ENCODE measurements at places on chromosomes 7 and 10.

DNA sequence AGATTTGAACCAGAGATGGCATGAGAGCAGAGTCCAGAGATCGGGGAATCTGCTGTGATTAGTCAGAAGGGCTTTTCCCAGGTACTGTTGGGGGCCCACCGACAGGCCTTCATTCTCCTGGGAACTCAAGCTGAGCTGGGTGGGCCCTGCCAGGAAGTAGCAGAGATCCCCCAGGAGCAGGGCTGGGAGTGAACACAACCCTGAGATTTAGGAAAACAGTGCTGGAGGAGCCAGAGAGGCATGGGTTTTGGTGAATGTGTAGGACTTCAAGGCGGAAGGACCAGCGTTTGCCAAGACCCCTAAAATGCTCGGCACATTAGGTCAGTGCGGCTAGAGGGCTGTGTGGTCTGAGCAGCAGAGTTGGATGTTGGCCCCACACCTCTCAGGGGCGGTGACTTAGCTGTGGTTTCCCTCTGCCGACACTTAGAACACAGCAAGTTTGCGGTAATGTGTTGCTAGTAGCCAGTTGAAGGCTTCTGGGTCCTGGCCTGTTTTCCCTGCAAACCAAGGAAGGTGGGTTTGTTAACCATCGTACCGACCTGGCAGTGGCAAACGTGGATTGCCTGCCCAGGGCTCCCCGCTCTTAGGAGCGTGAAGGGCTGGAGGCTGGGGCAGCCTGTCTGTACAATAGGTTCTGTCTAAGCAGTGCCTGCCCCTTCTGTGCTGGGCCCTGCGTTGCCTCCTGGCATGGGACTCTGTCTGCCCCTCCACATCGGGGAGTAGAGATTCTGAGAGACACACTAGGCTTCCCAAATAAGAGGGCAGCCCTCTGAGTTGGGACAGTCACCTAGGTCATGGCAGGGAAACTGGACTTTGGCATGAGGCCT lies 14.0 kb downstream of the NACAD start:
- DNase-seq = no peak

DNA sequence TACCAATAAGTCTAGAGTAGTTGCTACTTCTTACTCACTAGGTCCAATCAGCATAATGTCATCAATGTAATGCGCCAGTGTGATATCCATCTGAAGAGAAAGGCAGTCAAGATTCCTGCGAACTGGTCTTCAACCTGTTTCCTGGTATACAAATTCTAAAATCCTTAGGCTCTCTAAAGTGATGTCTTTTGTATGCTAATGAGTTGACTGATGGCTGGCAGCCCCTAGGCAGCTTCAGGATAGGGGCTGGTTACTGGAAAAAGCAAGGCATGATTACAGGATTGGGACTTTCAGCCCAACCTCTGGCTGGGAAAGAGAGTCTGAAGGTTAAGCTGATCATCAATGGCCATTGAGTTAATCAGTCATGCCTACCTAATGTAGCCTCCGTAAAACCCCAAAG lies 250.2 kb upstream of the PTER start:
- no peak for DNase-seq

GRCh38 chr7:100884736-100885439 lies 4.6 kb downstream of the UFSP1 start:
- DNase-seq = no peak

- DNase-seq = no peak
Measured at GRCh38 chr10:24439935-24440334, 231.0 kb downstream of the KIAA1217 start.

- DNase-seq = no peak
Measured at GRCh38 chr10:3290550-3290949, 118.0 kb upstream of the PITRM1 start.

DNA sequence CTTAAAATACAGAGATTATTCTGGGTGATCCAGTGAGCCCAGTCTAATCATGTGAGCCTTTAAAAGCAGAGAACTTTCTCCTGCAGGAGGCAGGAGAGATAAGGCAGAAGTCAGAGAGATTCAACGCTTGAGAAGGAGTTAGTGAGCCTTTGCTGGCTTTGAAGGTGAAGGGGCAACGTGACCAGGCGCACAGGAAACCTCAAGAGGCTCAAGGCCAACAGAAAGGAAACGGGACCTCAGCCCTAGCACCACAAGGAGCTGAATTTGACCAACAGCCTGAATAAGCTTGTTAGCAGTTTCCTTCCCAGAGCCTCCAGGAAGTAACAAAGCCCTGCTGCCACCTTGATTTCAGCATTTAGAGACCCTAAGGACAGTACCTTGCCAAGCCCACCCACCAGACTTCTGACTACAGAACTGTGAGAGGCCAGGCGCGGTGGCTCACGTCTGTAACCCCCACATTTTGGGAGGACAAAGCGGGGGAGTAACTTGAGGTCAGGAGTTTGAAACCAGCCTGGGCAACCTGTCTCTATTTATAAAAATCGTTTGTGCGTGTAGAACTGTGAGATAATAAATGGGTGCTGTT lies 87.3 kb upstream of the KAT6B start:
- no peak for DNase-seq

- no peak for DNase-seq
Measured at GRCh38 chr7:85125651-85126131, 61.2 kb downstream of the SEMA3D start.

GRCh38 chr7:142024547-142024946 lies 28.9 kb downstream of the MGAM start:
- DNase-seq = no peak

- no peak for DNase-seq
Measured at GRCh38 chr10:132293201-132293812, 14.4 kb downstream of the STK32C start.

DNA sequence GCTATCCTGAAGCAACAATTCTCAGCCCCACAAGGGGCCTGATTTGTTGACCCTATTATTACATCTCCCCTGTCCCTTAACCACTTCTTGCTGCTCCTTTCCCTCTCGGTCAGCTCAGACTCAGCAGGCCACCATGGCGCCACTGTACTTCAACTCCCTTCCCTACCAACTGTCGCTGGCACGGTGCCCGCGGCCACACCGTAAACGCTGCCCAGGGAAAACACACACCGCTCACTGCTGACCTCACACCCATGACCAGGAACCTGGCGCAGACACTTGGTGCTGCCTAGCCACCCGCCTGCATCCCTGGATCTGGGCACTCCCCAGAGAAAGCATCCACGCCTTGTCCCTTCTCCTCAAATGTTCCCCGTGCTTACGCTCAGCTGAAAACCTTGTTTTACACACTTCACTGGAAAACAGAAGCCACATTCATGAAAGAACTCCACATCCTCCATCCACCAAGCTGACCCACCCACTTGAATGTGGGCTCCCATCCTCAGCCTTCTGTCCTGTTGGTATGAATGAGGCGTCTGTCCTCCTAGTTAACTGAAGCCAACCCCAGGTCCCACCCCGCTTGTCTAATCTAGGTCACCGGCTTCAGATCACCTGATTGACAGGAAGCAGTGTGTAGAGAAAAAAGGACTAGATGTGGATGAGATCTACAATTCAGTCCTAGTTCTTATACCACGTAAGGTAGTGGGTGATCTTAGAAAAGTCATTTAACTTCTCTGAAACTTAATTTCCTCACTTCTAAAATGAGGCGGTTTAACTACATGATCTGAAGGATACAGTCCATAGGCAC lies 28.5 kb upstream of the CRYGN start:
- DNase-seq = no peak

DNA sequence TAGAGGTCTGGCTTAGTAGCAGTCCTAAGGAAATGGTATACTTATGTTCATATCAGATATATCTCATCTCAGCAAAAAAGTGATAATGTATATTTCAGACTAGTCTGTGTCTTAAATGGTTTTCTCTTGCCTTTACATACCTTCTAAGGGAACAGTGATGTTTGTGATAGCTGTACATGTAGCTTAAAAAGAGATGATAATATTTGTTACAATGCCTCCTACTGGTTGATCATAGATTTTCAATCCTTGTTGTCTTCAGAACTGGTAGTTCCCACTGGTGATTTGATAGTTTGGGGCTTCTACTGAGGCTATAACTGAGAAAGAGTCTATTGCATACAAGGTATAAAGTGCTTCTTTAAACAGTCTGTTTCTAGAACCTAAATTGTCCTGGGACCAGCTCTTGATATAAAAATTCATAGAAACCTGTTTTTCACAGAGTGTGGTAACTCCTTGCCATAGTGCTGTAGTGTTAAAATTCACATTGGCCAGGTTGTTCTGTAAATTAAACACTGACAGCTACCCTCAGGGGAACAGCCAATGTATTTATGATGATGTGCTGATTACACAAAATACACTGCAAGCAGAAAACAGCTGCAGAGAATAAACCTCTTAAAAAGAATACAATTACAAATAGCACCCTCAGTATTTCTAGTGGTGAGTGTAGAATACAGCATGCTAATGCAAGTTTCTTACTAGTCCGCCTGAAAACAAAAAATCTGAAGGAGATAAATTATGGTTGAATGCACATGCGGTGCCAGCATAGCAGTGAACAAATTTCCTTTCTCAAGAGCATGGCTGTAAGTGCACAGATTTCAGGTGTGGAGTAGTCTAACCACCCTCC lies 90.3 kb downstream of the BTRC start:
- DNase-seq = no peak

GRCh38 chr10:122301055-122301810 lies 30.1 kb downstream of the BTBD16 start:
- no peak for DNase-seq

- no peak for DNase-seq
Measured at GRCh38 chr7:159034394-159034793, 110.3 kb downstream of the VIPR2 start.

- no peak for DNase-seq
Measured at GRCh38 chr10:63573068-63573697, 52.0 kb downstream of the REEP3 start.

- no peak for DNase-seq
Measured at GRCh38 chr10:71882813-71883659, 32.0 kb upstream of the PSAP start.

DNA sequence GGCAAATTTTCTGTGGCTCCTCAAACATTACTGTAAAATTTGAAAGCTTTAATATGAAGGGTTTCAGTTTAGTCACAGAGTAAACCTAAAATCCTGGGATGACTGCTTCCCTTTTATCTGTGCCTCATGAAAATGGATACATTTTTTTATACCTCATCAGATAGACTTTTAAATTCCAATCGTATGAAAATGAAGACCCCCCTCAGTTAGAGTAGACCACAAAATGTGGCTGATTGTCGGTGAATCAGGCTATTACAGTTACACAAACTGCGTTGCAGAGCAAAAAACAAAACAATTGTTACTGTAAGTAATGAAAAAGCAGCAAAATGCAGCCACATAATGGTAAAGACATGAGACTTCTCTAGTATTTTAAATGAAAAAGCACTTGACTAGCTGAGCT lies 296.2 kb downstream of the CNTNAP2 start:
- no peak for DNase-seq

- DNase-seq = no peak
Measured at GRCh38 chr7:77570330-77571011, 33.4 kb downstream of the PTPN12 start.

DNA sequence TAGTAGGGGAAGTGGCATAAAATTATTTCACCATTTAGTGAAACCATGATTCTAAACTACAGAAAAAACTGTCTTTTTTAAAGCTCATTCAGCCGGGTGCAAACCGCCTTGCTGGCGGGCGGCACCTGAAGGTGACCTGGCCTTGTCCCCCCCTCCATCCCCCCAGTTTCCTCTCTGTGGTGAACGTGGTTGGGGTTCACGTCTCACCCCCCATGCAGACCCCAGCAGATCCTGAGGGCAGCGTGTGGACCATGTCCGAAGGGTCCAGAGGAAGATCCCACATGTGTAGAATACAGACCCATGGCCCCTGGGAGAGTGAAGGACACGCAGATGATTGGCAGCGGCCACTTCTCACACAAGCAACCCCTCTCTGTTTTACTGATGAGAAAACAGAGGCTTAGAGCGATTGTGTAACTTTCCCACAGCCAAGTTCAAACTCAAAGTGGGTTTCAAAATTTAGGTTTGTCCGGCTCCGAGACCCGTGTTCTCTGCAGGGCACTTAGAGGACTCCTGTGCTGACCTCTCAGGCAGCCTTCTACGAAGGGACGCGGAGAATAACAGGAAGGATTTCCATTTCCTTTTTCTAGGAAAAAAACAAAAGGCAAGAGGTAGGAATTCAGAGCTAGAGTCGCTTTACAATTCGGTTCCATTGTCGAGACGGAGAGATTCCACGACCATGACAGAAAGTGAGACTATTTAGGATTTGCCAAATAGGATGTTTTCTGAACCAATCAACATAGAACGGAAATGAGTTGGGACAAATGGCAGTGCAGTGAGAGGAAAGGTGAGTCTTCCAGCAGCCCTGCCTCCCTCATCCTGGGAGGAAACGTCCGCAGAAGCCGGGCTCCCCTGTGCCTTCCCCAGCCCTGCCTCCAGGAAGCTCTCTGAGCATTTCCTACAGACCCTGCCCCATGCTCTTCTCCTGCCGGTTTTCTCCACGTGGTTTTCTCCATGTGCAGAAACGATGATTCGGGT lies 67.6 kb upstream of the PITRM1 start:
- no peak for DNase-seq

GRCh38 chr7:33497051-33497450 lies 367.7 kb downstream of the BBS9 start:
- DNase-seq = no peak

- no peak for DNase-seq
Measured at GRCh38 chr10:101123085-101123814, 7.8 kb upstream of the TLX1 start.

DNA sequence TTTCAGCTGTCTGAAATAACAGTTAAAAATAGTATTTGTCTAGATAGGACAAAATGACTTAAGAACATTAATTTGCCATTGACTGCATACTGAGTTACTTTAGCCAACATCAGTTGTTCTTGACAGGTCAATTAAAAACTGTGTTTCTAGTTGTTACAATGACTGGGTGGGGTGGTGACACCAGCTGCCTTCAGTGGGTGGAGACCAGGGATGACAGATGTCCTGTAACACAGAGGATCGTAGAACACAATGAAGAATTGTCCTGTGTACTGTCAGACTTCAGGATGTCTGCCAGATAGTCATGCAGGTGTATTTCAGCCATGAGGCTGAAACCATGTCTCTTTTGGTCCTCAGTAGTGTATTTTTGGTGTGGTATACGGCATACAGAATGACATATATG lies 24.4 kb downstream of the TRUB1 start:
- DNase-seq = no peak

- DNase-seq = no peak
Measured at GRCh38 chr7:20388084-20388483, 57.4 kb downstream of the ITGB8 start.

DNA sequence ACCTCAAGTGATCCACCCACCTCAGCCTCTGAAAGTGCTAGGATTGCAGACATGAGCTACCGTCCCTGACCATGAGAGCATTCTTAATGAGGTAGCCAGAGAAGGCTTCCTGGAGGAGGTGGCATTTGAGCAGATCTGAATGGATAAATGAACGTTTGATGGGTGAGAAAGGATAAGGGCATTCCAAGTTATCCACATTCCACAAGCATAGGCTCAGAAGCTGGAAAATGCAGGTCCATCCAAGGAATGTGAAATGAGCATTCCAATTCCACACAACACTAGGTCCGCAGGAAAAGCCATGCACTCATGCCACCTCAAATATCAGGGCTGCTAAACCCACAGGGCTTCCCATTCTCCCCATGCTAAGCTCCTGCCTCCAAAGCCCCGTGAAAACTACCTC lies 17.0 kb downstream of the TMEM130 start:
- no peak for DNase-seq
